D341Med (cell line): ENCODE measurements at places on chromosomes 7 and 10.
A peak's percentile ranks its signal among the peaks of the same experiment; 100 is the strongest.

DNA sequence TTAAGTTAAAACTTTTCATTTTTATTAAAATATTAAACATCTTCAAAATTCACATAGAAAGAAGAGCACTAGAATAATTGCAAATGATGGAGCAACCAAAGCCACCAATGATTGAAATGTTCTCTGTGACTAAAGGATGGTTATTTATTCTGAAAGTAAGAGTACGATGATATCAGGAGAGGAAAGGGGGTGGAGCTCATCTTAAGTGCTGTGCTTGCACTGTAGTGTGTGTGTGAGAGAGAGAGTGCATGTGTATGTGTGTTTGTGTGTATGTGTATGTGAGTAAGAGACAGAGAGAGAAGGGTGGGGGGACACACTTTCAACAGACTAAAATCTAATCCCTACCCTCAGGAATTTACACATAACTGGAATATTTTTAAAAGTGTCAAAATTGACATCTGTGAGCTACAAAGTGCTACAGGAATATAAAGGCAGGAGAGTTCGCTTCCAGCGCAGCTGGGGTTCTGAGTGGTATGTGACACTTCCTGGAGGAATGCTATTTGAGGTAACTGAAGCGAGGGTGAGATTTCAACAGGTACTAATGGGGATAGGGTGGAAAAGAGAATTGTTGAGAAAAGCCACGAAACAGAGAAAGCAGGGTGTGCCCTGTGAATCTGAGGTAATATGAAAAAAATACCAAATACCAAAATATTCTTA is 57.2 kb upstream of the SMNDC1 start:
- no peak for DNase-seq

- DNase-seq, result no peak
Measured at GRCh38 chr10:5876181-5876768, 13.4 kb downstream of the ANKRD16 start.

GRCh38 chr7:120817851-120818250 is 40.1 kb downstream of the TSPAN12 start:
- no peak for DNase-seq

GRCh38 chr7:33905389-33906032 is at the start of gene BMPER:
Gene BMPER (plus strand): TSS chr7:33905539. CDS start chr7:33905614, 75 bp downstream.
- DNase-seq, result peak; percentile 78

DNA sequence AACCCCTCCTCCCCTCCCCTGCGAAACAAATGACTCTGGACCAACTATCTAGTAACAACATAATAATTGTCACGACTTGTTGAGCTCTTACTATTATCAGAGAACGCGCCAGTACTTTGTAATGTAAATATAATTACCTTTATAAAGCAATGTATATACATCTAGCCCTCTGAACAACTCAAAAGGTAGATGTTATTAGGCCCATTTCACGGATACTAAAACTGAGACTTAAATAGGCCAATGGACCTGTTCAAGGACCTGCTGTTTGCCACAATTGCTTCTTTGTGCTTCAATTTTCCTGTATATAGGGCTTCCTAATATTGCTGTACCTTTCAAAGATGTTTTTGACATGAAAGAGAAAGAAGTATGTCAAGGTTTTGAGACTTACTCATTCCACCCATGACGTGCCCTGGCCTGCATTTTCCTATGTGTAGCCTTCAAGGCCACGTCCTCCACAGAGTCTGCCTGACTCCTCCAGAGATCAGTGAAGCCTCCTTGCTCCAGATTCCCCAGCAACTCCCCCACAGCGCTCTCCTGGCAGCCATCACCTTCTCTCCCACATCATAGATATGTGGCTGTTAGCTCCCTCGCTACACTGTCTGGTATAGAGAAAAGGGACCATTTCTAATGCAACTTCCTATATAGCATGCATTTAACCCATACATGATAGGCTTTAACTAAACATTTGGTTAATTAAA is 156.6 kb downstream of the SKIDA1 start:
- no peak for DNase-seq

GRCh38 chr7:1768832-1769231 is 98.8 kb downstream of the ELFN1 start:
- DNase-seq, result no peak

- no peak for DNase-seq
Measured at GRCh38 chr10:52877451-52877850, 104.9 kb upstream of the MBL2 start.

- DNase-seq, result peak; percentile 17
Measured at GRCh38 chr7:45181991-45182855, 24.6 kb downstream of the RAMP3 start.
